Bronchial epithelial cell (primary cell): ENCODE measurements at places on chromosomes 12 and 14. TPM values are rescaled to one million over a fixed set of nuclear protein-coding genes. Genes with fewer than 3 reads are reported as not detected.

The AMIGO2 gene
- 3.7 and 61.1 TPM in 2 replicates for total RNA-seq

The AMDHD1 gene
- not detected in 2 replicates for total RNA-seq

The SMIM41 gene
- total RNA-seq: 0.13 and 0.26 TPM in 2 replicates

The AQP6 gene
- under 0.01 TPM in 1 of 2 replicates, not detected in the other for total RNA-seq

The IFT81 gene
- total RNA-seq: 5.8 and 9.5 TPM in 2 replicates

The CPM gene
- 7.1 and 28.5 TPM in 2 replicates for total RNA-seq

The CORO1C gene
- 151 and 152 TPM in 2 replicates for total RNA-seq

The PLBD1 gene
- 1.1 and 5.4 TPM in 2 replicates for total RNA-seq
